Activated CD4-positive, alpha-beta memory T cell treated with anti-CD3 and anti-CD28 coated beads, Interleukin-2, amount 10 ng/mL, durations not matched to agents 7 days and 5 days (primary cell): ENCODE measurements at places on chromosomes 6 and 20. TPM values are rescaled to one million over a fixed set of nuclear protein-coding genes. Genes with fewer than 3 reads are reported as not detected.
A peak's percentile ranks its signal among the peaks of the same experiment; 100 is the strongest.

GRCh38 chr20:44302026-44302669, 8.9 kb downstream of the FITM2 start:
- H3K27me3 ChIP-seq = no peaks in the 10 kb centered on the region
- no peak for DNase-seq
- H3K4me1 ChIP-seq = no peaks in the 10 kb centered on the region
- no peak overlapping the region for H3K27ac ChIP-seq
- no peaks in the 10 kb centered on the region for H3K36me3 ChIP-seq

DNA sequence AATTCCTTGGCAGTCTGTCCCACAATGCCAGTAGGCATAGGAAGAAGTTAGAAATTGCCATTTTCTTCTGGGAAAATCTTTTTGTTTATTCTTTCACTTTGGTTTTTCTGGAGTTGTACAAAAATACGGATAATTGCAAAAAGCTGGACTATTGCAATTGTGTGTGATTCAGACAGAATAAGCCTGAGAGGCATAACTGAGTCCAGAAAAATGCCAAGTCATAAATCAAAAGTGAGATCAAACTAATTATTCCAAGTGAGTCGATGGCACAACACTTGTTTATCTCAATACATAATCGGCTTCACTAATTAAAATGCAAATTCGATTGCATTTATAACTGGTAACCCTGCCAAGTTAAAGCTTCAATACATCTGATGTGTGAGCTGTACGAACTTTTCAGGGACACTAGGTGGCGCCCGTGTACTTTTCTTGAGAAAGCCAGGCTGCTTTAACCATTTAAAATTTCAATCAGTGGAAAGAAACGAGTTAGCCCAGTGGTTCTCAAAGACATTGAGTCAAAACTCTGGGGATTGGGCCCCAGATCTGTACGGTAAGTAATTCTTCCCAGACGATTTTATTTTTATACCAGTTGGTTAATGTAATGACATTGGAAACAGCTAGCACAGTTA, 102.6 kb downstream of the LAMP5 start:
- H3K4me1 ChIP-seq = no peaks in the 10 kb centered on the region
- H3K27ac ChIP-seq = no peak overlapping the region

DNA sequence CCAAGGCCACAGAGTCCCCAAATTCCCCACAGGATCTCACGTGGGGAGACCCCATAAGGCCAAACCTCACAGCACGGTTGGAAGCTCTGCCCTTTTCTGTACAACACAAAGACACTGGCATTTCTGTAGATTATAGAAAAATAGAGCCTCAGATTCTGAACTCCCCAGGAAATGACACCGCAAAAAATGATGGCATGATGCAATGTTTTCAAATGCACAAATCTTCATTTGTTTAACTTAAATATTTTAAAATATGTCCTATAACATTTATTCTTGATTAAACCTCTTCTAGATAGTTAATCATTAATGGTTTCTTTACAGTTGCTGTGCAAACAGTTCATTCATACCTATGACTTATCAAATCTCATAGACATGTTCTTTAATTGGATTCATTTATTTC, 33.8 kb downstream of the SIM1 start:
- DNase-seq = no peak
- H3K27me3 ChIP-seq = peaks cover 27% of the 10 kb centered on the region
- H3K4me3 ChIP-seq = no peak overlapping the region
- no peaks in the 10 kb centered on the region for H3K36me3 ChIP-seq

DNA sequence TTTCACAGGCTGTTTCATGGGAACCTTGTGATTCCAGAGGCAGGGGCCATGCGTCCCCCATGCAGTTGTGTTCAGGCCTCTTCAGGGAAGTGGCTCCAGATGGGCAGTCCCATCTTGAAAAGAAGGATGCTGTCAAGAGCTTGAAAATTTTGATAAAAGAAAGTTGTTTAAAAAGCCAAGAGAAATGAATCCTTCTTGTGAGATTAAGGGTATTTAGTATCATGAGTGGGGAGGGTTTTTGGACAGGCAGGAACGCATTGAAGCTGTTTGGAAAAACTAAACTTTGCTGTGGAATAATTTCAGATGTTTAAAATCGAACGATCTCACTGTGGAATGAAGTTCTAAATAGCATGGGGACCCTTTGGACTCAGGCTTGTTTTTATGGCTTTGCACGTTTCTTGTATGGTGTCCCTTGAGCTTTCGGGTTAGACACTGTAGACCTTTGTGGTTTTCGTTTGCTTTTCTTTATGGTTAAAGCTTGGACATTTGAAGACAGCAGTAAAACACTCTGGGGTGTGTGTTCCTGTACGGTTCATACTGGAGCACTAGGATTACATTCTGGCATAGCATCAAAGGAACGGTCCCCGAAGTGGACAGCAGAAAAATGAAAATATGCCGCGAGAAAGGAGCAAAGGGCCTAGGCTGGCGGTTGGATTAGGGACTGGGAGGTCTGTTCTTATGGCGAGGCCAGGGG, 18.2 kb downstream of the KIF25 start:
- peaks cover 3% of the 10 kb centered on the region for H3K36me3 ChIP-seq
- H3K27me3 ChIP-seq = peaks cover 4% of the 10 kb centered on the region
- no peak for DNase-seq
- H3K4me3 ChIP-seq = no peak overlapping the region
- no peak overlapping the region for H3K27ac ChIP-seq

OPN5 gene
- total RNA-seq = not detected

DNA sequence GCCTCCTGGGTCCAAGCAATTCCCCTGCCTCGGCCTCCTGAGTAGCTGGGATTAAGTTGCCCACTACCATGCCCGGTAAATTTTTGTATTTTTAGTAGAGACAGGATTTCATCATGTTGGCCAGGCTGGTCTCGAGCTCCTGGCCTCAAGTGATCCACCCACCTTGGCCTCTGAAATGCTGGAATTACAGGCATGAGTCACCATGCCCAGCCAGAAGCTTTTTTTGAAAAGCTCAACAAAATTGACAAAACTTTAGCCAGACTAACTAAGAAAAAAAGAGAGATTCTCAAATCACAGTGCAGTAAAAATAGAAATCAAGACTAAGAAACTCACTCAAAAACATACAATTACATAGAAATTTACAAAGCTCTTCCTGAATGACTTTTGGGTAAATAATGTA, 420.6 kb downstream of the COL12A1 start:
- no peak overlapping the region for H3K4me3 ChIP-seq
- no peak for DNase-seq
- no peaks in the 10 kb centered on the region for H3K27me3 ChIP-seq
- H3K36me3 ChIP-seq = no peaks in the 10 kb centered on the region
- H3K27ac ChIP-seq = no peak overlapping the region

DNA sequence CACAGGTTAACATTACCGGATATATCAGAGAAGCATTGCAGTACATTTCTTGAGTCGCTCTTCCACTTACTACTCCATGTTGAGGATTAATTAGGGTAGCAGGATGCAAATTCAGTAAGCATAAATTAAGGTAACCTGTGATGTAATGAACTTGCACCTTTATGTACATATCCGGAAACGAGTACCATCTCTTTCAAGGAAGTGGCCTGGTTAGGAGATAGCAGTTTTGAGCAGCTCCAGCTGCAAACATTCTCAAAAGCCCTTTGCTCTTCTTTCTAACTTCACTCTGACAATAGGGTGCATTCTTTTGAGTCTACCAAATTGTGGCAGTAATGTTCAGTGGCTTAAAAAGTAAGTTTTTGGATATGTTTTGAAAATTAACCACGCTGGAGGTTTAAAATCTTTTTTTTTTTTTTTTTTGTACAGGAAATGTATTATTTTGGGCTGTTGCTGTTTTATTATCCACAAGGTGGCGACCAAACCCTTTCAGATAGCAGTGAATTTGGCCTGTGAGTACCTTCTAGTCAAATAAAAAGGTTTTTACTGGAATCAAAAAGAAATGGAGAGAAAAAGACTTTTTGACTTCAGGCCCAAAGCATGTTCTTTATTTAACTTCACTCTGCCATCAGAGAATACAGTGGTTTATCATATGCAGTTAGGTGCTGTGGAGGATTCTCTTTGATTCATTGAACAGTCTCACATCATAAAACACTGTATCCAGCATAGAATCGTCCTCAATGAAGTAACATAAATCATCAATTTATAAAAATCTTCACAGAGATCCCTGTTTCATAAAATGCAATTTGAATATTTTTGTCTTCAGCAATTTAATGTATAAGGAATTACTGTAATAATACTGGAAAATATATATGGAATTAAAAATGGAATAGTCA, 8.9 kb downstream of the FAM217B start:
- H3K27ac ChIP-seq = peak overlapping the region; percentile 90
- H3K36me3 ChIP-seq = peaks cover 9% of the 10 kb centered on the region
- H3K4me1 ChIP-seq = peaks cover 18% of the 10 kb centered on the region
- no peaks in the 10 kb centered on the region for H3K27me3 ChIP-seq
- H3K4me3 ChIP-seq = peak overlapping the region; percentile 41

DNA sequence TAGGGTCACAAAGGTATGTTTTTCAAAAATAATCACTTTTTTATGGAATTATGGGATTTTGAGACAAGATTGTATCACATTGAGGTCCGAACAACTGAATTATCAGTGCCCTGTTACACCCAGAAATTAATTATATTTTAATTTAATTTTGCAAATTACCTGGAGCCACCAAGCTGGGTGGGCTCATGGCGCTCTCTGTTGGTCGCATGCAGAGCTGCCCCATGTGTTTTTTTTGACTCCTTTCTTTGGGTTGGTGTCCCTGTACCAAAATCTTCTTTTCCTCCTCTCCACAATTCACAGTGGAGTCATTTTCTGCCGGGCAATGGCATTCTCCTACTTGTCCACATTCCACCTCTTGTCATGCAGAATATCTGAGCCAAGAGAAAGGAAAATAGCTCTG, 38.9 kb upstream of the FRMD1 start:
- no peaks in the 10 kb centered on the region for H3K36me3 ChIP-seq
- H3K27me3 ChIP-seq = no peaks in the 10 kb centered on the region
- peaks cover 3% of the 10 kb centered on the region for H3K4me1 ChIP-seq

RIPOR3 gene
- total RNA-seq = not detected

DNA sequence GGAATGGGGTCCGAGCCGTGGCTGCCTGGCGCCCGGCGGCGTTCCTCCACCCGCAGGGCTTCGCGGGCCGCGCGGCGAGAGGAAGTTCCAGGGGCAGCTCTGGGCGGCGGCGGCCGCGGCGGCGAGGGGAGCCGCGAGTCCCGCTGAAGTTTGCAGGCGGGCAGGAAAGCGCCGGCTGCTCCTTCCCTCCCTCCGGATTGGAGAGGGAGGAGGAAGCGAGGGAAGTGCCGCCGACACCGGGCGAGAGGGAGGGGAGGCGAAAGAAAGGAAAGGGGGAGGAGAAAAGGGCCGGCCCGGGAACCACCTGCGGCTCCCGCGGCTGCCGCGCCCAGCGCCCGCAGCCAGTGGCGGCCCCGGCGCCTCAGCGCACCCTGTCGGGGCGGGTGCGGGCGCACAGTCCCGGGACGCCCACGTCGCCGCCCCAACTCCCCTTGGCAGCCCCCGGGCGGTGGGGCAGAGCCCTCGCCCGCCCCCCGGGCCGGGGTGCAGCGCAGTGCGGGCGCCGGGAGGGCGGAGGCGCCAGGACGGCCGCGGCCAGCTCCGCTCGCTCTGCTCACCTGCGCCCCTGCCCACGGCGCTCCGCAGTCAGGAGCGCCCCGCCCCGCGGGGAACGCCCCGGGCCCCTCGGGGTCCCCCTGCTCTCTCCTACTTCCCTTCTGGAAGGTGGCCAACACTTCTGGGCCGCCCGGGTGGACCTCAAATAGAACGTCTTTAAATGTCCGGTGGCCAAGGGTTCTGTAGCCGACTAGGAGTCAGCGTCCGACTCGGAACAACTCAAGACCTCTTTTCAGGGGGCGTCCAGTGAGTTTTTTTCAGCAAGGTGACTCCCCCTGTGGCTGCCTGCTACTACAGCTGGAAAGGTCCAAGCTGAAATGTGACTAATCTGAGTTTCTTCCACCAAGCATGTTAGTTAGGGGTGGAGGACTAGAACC, 80.3 kb upstream of the CCDC28A start:
- H3K4me3 ChIP-seq = peak overlapping the region; percentile 80
- H3K27ac ChIP-seq = no peak overlapping the region
- peaks cover 10% of the 10 kb centered on the region for H3K4me1 ChIP-seq
- H3K27me3 ChIP-seq = peaks cover 54% of the 10 kb centered on the region

- H3K36me3 ChIP-seq = peaks cover 2% of the 10 kb centered on the region
- H3K4me1 ChIP-seq = peaks cover 66% of the 10 kb centered on the region
- no peak for DNase-seq
- no peak overlapping the region for H3K4me3 ChIP-seq
- H3K27ac ChIP-seq = no peak overlapping the region
Measured at GRCh38 chr6:37519461-37519860, 19.8 kb upstream of the CCDC167 start.

EBF4 gene
- 2.9 TPM for total RNA-seq

- H3K27me3 ChIP-seq = no peaks in the 10 kb centered on the region
- H3K4me1 ChIP-seq = no peaks in the 10 kb centered on the region
- DNase-seq = no peak
- no peak overlapping the region for H3K4me3 ChIP-seq
- H3K27ac ChIP-seq = no peak overlapping the region
- H3K36me3 ChIP-seq = no peaks in the 10 kb centered on the region
Measured at GRCh38 chr20:15111654-15112053, 774.2 kb upstream of the FLRT3 start.

GRCh38 chr20:1932971-1933370, 37.8 kb downstream of the SIRPA start:
- no peaks in the 10 kb centered on the region for H3K36me3 ChIP-seq
- peaks cover 16% of the 10 kb centered on the region for H3K27me3 ChIP-seq
- no peaks in the 10 kb centered on the region for H3K4me1 ChIP-seq
- H3K4me3 ChIP-seq = no peak overlapping the region

DNA sequence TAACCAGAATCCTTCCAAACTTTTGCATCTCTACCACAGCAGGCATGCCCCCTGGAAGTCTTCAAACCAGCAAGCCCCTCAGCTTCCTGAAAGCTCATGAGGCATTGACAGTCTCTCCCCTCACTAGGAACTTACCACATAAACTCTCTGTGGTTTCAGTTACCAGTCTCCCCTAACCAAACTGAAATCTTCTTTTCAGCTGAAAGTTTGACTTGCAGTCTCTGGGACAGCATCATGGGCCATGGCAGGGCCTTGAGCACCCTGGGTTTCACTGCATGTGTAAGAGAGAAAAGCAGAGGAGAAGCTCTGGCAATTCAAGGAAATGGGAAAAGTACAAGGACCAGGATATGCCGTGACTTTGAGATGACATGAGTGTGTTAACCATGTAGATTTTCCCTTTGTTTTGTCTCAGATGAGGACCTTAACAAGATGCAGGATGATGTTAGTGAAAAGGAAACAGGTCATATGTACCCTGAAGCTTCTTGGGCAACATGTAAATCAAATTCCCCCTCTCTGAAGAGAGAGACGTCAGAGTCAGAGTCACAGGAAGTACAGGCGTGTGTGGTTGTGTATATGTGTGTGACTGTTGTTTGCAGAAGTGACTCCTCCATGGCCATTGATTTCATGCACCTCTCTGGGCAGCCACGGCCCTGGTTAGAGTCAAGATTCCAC, 106.3 kb downstream of the TNFRSF21 start:
- H3K27ac ChIP-seq = no peak overlapping the region
- peaks cover 2% of the 10 kb centered on the region for H3K27me3 ChIP-seq
- H3K4me3 ChIP-seq = no peak overlapping the region
- peaks cover 6% of the 10 kb centered on the region for H3K4me1 ChIP-seq
